ENCODE measurements at places on chromosomes 7 and 10.

DNA sequence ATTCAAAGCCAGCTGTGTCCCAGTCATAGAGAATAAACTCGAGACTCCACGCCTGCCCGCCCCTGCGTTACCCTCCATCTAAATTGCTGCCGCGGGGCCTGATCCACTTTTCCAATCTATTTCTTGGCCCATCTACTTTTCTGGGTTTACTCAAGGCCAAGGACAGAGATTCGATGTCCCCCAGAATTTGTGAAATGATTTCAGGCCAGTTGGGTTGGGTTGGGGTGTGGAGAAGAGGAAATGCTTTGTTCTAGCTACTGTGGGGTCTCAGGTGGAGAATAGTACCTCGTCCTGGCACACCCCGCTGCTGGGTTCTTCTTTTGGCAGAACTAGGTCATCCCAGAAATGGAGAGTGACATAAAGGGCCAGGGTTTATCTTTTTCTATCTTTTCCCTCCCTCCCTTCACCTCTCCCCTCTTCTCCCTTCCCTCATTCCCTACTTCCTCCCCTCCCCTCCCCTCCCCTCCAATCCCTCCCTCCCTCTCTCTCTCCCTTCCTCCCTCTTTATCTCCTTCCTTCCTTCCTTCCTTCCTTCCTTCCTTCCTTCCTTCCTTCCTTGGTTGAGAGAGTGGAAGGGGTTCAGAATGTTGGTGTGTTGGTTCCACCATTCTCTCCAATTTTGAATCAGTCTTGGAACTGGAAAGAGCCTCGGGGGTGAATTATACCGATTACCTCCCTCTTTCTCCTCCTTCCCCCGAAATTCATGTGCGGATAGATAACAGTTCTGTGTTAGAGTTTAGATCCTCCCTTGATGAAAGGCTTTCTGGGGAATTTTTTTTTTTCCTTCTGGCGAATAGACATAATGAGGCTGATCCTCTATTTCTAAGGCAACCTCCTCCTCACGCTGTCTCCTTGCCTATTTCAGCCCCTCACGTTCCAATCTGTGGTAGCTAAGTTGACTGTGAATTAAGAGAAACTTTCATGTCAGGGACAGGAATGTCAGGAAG, 1.2 kb upstream of the TMEM229A start:
- peaks cover 4% of the 10 kb centered on the region for H3K4me1 ChIP-seq
- H3K36me3 ChIP-seq: no peaks in the 10 kb centered on the region
- DNase-seq: no peak
- H3K4me3 ChIP-seq: no peak overlapping the region
- H3K27ac ChIP-seq: no peak overlapping the region
- peaks cover 51% of the 10 kb centered on the region for H3K27me3 ChIP-seq

GRCh38 chr7:17600340-17600752, 301.9 kb downstream of the AHR start:
- no peaks in the 10 kb centered on the region for H3K4me1 ChIP-seq
- no peak for DNase-seq
- no peak overlapping the region for H3K27ac ChIP-seq

DNA sequence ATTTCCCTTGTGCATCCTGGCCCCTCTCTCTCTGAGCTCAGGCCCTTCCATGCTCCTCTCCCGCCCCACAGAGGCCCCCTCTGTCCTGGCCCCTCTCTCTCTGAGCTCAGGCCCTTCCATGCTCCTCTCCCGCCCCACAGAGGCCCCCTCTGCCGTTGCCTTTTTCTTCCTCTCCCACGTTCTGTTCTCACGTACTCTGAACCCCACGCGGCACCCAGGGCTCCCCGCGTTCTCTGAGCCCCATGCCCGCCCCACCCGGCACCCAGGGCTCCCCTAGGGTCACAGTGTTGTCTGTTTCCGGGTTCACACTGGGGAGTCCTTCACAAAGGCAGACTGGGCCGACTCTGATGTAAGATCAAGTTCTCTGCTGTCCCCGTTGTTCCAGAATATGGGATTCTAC, 336.8 kb downstream of the DNAJB6 start:
- no peaks in the 10 kb centered on the region for H3K36me3 ChIP-seq
- peaks cover 5% of the 10 kb centered on the region for H3K4me1 ChIP-seq
- H3K27ac ChIP-seq: no peak overlapping the region
- no peak for DNase-seq
- H3K4me3 ChIP-seq: no peak overlapping the region

DNA sequence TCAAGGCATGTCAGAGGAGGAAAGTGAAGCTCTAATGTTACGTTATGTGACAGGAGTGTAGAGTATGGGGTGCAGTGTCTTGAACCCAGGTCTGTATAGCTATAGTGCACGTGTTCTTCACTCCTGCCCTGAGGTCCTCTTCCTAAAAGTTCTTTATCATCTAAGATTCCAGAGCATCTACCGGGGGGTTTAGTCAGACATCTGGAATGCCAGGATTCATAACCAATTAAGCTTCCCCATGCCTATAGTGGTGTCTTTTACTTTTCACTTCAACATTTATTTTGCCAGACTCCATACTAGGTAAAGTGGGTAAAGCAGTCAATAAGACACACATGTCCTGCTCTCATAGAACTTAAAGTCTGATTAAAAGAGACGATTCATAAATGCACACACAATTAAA, 22.4 kb downstream of the PPP1R3C start:
- H3K4me1 ChIP-seq: no peaks in the 10 kb centered on the region
- no peak overlapping the region for H3K4me3 ChIP-seq
- peaks cover 2% of the 10 kb centered on the region for H3K27me3 ChIP-seq
- H3K27ac ChIP-seq: no peak overlapping the region

DNA sequence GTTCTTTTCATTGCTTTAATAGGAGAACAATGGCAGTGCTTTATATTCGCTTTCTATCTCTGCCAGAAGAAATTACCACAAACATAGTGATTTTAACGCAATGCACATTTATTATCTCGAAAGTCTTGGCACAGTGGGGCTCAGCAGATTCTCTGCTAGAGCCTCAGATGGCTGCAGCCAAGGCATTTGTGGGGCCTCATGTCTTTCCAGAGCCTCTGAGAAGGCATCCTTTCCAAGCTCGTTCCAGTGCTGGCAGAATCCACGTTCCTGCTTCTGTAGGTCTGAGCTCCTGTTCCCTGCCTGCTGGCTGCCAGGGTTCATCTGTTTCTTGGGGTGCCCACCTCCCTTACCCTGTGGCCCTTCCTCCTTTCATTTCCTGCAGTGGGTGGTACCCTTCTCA, 60.2 kb downstream of the LRRC18 start:
- DNase-seq: no peak
- H3K27me3 ChIP-seq: no peaks in the 10 kb centered on the region
- H3K27ac ChIP-seq: no peak overlapping the region
- H3K36me3 ChIP-seq: no peaks in the 10 kb centered on the region
- H3K4me1 ChIP-seq: no peaks in the 10 kb centered on the region
- no peak overlapping the region for H3K4me3 ChIP-seq

DNA sequence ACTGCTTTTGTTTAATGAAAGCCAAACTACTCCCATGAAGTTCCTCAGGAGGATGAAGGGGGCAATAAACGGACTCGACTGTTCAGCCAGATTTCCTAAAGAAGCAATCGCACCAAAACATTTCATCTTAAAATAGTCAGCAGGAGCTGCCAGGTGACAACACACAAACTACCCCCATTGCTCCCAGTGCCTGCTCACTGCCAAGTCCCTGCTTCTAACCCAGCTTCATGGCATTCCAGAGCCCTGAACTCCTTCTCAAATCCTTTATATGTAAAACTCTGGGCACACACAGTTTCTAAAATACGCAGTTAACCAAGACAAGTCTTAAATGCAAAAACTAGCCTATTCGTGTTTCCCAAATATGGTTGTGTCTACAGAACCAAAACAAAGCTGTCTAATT, 110.0 kb downstream of the SORBS1 start:
- no peak overlapping the region for H3K27ac ChIP-seq
- H3K4me1 ChIP-seq: no peaks in the 10 kb centered on the region
- H3K36me3 ChIP-seq: no peaks in the 10 kb centered on the region

DNA sequence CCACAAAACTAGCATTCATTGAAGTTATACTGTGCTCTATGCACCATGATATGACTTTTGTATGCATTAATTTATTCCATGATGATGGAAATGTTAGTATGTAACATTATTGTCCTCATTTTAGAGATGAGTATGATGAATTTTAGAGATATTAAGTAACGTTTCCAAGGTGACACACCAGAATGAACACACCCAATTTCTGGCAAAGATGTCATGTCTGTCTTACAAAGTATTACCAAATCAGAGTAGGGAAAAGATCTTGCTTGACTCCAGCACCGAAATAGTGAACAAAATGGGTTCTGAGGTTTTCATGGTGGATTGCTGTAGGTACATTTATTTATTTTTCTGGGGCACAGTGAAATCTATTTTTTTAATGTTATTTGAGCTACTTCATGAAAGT, 33.8 kb upstream of the COL1A2 start:
- H3K4me1 ChIP-seq: no peaks in the 10 kb centered on the region
- no peaks in the 10 kb centered on the region for H3K36me3 ChIP-seq
- peaks cover 6% of the 10 kb centered on the region for H3K27me3 ChIP-seq
- H3K4me3 ChIP-seq: no peak overlapping the region

DNA sequence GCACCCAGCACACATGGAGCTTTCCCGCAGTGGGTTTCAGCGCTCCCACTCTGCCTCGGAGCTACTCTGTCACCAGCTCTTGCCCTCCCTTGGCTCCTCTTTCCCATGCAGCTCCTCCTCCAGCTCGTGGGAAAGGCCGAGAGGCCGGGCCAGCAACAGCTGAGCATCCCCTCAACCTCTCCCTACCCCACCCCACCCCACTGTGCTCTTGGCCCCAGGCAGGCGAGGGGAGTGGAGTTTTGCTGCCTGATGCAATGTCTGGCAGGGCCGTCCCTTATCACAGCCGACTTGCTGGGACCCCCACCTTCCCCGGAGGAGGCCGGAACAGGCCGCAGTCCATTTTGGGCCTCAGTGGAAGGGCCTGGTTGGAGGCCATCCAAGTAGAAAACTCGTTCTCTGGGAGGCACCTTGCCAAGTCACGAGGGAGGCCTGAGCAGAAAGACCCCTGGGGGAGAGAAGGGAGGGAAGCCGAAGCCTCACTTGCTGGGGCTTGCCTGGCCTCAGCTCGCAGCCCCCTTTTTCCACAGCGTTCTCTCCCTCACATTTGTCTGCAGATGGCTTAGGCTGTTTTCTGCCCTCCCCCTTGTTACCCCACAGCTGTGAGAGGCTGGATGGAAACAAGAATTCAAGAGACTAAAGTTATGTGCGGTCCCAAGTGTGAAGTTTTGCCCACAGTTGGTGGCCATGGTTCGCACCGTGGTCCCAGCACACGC, 35.3 kb downstream of the CHST3 start:
- no peaks in the 10 kb centered on the region for H3K4me1 ChIP-seq
- DNase-seq: no peak
- H3K27me3 ChIP-seq: peaks cover 3% of the 10 kb centered on the region
- no peak overlapping the region for H3K27ac ChIP-seq

- H3K27me3 ChIP-seq: peaks cover 7% of the 10 kb centered on the region
- no peak overlapping the region for H3K4me3 ChIP-seq
- no peaks in the 10 kb centered on the region for H3K36me3 ChIP-seq
- peaks cover 17% of the 10 kb centered on the region for H3K4me1 ChIP-seq
Observed at GRCh38 chr7:157482517-157483087, 145.8 kb downstream of the DNAJB6 start.

GRCh38 chr10:131574707-131575430, 263.3 kb upstream of the TCERG1L start:
- no peak overlapping the region for H3K4me3 ChIP-seq
- no peak overlapping the region for H3K27ac ChIP-seq
- no peak for DNase-seq
- no peaks in the 10 kb centered on the region for H3K36me3 ChIP-seq
- no peaks in the 10 kb centered on the region for H3K4me1 ChIP-seq

- peaks cover 67% of the 10 kb centered on the region for H3K4me1 ChIP-seq
- no peak for DNase-seq
- peak overlapping the region; percentile 95 for H3K27ac ChIP-seq
- no peaks in the 10 kb centered on the region for H3K27me3 ChIP-seq
Observed at GRCh38 chr7:131012477-131013031, 278.5 kb upstream of the KLF14 start.

GRCh38 chr7:138170959-138171703, 94.9 kb downstream of the AKR1D1 start:
- no peak overlapping the region for H3K4me3 ChIP-seq
- H3K4me1 ChIP-seq: peaks cover 27% of the 10 kb centered on the region
- peak overlapping the region; percentile 14 for H3K27ac ChIP-seq
- H3K36me3 ChIP-seq: no peaks in the 10 kb centered on the region
- H3K27me3 ChIP-seq: peaks cover 38% of the 10 kb centered on the region

DNA sequence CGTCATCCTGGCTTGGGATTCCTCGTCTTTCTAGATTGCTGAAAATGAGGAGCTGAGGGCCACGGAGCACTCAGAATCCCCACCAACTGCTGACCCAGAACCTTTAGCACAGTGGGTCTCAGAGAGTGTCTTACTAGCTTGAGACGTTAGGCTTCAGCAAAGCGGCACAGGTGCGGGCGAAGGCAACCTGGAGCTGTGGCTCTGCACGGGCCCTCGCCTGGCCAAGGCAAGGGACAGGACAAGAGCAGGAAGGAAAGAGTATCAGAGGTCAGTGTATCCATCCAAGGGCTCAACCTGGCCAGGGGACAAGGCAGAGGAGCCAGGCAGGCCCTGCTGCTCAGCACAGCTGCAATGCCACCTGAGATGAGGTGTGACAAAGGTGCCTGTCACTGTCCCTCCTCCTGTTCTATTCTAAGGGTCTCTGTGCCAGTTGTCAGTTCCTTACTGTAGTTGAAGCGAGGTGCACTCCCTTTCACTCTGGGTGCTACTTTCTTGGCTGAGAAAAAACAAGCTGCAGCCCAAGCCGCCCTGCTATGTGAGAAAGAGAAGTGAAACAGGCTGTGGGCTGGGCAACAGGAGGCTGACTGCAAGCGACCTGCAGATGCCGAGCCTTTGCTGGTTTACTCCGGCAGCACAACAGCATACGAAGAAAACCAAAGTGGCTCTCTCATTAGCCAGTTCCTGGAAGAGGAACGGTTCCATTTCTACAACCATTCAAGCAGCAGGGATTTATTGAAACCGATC, 33.3 kb upstream of the KDM7A start:
- peak overlapping the region; percentile 70 for H3K27ac ChIP-seq
- peak; percentile 62 for DNase-seq
- H3K36me3 ChIP-seq: no peaks in the 10 kb centered on the region
- peaks cover 3% of the 10 kb centered on the region for H3K27me3 ChIP-seq
- peaks cover 61% of the 10 kb centered on the region for H3K4me1 ChIP-seq

DNA sequence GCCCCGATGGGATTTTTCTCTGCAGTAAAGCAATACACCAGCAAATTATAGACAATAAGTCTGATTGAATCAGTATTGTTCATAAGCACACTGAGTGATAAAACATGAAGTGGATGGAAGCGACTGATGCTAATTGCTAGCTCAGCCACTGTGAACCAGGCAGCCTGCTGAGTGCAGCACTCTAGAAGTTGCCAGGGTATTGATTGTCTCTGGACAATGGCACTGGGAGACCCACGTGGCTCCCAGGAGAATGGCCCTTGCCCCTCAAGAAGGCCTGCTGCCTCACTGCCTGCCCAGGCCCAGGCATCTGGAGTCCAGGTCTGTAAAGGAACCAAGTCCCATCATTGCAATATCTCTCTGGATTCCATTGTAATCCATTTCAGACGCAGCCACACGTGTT, 80.4 kb upstream of the TCERG1L start:
- no peak overlapping the region for H3K4me3 ChIP-seq
- H3K4me1 ChIP-seq: no peaks in the 10 kb centered on the region
- H3K36me3 ChIP-seq: no peaks in the 10 kb centered on the region
- DNase-seq: no peak
- H3K27me3 ChIP-seq: no peaks in the 10 kb centered on the region

All from activated T-helper 2 cell treated with anti-CD3 and anti-CD28 coated beads, Interferon-gamma antibody, Interleukin-2, Interleukin-4, amounts not matched to agents 10 μg/mL and 5 μg/mL and 100 μg/mL, durations not matched to agents 14 hours and 24 hours and 36 hours (primary cell).